ENCODE measurements at places on chromosomes 6 and 20. TPM values are rescaled to one million over a fixed set of nuclear protein-coding genes. Genes with fewer than 3 reads are reported as not detected.
A peak's percentile ranks its signal among the peaks of the same experiment; 100 is the strongest.

GRCh38 chr6:16136621-16137450 is 8.0 kb downstream of the MYLIP start:
- no peak for DNase-seq

DNA sequence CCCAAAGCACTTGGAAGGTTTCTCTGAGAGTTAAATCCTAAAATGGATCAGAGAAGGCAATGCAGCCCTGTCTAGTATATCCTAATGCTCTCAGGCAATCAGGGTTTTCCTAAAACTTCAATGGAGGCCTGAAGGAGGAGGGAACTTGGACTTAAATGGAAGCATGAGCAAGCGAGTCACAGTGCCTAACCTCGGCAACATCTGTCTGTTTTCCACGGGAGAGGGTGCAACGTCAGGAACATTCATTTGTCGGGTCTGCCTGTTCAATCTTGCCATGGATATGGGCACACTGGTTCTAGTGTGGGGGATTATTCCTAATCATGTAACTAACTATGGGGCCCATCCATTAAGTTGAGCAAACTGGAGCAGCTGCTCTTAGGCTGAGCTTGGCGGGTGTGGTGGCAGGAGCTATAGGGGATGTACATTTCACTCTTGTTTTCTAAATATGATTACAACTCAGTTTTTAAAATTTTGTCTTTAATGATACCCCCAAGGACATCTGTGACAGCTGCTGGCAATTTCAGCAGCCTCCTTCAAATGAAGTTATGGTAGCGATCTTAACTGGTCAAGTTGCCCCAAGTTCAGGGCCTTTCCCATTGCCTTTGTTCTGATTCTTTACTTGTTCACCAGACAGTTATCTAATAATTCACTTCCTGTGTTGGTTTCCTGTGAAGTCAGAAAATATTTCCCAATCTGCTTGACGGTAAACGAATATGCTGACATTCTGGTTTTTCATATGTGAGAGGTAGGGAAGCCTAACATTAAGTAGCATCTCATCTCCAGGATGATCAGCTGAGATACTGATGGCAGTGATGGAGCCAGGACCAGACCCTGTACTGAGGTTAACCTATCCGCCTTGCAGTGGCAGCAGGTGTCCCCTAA is 21.6 kb downstream of the DSE start:
- DNase-seq: no peak

- no peak for DNase-seq
These were observed 11.9 kb upstream of the ZSCAN9 start for GRCh38 chr6:28213213-28213523.

DNA sequence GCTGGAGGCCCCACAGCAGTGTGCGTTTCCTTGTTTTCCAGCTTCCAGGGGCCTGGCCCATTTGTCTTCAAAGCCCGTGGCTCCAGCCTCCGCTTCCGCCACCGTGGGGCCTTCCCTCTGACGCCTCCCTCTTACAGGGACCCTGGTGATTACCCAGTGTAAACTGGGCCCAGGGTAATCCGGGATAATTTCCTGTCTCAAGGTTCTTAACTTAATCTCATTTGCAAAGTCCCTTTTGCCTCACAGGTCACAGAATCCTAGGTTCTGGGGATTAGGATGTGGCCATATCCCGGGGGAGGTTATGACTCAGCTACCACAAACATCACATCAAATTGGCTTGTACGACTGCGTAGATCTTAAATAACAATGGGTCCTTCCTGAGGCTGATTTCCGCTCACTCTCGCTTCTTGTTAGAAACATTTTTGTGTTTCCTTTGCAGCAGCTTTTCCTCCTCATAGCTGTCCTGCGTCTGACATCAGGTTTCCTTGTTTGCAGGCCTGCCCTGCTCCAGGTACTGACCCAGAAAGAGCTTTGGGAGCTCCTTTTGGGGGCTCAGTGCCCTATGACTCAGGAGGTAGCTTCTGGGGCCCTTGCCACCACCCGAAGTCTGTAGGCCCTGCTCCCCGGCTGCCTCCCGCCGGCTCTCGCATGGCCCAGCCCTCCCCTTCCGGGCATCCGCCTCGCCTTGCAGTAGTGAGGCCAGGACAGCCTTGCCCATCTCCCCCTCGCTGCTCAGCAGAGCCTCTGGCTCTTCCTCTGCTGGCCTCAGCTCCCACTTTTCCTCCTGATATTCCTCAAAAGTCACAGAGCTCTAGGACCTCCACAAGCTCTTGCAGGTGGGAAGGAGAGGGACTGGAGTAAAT is 100.5 kb downstream of the ERMARD start:
- DNase-seq: peak; percentile 35

The OPRL1 gene
- total RNA-seq: 2.9 TPM

GRCh38 chr6:107396211-107396610 is 63.2 kb downstream of the PDSS2 start:
- DNase-seq: no peak

GRCh38 chr6:37106982-37107491 is 62.9 kb upstream of the PIM1 start:
- no peak for DNase-seq

DNA sequence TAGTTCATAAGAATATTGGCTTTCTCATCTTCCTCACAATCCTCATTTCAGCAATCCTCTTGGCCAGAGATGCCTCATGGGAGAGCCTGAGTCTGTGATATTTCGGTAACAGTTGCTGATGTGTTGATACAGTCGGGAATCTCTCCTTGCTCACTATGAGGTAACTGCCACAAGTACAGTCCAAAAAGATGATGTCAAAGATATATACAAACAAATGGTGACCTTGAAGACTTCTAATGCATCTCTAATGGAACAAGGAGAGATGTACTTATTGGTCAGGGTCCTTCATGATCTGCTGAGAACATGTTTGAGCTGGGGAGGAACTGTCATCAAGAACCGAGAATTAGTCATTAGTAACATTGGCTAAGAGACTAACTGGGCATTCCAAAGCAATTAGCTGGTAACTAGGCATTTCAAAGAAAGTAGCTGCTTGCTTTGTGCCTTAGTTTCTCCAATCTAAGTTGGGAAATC is 56.1 kb downstream of the FILIP1 start:
- peak; percentile 68 for DNase-seq

- no peak for DNase-seq
These were observed 186.7 kb upstream of the VGLL2 start for GRCh38 chr6:117078624-117079023.

GRCh38 chr20:46826343-46826984 is 68.2 kb upstream of the EYA2 start:
- DNase-seq: no peak

The PRDM13 gene
- total RNA-seq: 1.2 TPM

- peak; percentile 29 for DNase-seq
These were observed 5.5 kb upstream of the PRELID3B start for GRCh38 chr20:59047938-59048680.

The PBX2 gene
- total RNA-seq: 42.6 TPM

The SCGN gene
- not detected for total RNA-seq

The SLC22A7 gene
- total RNA-seq: not detected

- no peak for DNase-seq
These were observed 132.5 kb downstream of the TBC1D7 start for GRCh38 chr6:13195803-13196202.

The COL9A3 gene
- 37.1 TPM for total RNA-seq

The VGLL2 gene
- not detected for total RNA-seq

DNA sequence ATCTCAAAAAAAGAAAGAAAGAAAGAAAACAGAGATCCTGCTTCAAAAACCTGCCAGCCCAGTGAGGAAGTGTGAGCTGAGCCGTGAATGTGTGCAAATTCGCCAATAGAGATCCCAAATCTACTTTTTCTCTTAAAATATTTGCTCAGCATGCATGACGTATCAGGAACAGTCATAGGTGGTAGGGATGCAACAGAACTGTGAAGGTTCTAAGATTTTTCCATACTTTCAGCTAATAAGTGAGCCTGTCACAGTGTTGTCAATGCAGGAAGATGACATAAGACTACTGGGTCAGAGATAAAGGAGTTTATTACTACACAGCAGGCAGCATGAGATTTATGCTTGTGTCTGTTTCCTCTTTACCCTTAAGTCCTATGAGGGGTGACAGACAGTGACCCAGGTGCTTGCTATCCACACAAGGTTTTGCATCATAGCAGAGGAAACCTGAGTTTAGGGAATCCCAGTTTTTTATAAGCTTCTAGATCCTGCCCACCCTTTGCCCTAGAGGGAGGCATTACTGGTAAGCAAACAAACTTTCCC is 273.4 kb downstream of the BMP7 start:
- DNase-seq: no peak

DNA sequence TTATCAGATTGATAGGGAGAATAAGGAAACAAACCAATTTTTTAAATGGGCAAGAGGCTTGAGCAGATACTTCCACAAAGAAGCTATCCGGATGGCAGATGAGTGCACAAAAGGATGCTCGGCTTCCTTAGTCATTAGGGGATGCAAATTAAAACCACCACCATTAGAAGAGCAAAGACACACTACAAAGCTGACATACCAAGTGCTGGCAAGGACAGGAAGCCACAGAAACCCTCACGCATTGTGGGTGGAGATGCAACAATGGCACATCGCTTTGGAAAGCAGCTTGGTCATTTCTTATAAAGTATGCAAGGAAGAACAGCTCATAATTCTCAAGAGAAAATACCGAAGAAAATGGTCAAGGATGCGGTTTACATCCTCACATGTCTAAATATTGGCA is 19.8 kb downstream of the BFSP1 start:
- DNase-seq: no peak

The GSTA1 gene
- not detected for total RNA-seq

DNA sequence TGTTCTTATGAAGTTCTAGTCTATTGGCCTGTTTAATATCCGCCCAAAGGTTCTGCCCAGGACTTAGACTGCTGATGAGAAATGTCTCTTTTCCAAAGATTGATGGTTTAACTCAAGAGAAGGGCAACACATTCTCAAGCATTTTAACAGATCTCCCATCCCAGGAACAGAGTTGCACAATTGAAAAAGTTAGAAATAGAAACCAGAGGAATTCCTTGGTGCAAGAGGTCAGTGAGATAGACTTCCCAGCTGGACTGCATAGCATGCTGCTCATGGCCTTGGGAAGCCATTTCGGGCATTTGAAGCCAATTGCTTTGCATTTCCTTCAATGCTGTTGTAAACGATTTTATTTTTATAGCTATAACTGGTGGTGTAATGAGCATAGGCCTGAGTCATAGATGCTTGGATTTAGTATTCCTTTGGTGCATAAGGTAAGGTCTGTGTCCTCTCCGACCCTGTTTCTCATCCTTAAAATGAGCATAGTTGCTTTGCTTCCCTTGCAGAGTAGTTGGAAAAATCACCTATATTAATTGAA is 292.2 kb upstream of the JAG1 start:
- DNase-seq: peak; percentile 27

The TFAP2D gene
- total RNA-seq: not detected

- DNase-seq: no peak
These were observed 776.1 kb downstream of the TENT5A start for GRCh38 chr6:80976336-80976735.

DNA sequence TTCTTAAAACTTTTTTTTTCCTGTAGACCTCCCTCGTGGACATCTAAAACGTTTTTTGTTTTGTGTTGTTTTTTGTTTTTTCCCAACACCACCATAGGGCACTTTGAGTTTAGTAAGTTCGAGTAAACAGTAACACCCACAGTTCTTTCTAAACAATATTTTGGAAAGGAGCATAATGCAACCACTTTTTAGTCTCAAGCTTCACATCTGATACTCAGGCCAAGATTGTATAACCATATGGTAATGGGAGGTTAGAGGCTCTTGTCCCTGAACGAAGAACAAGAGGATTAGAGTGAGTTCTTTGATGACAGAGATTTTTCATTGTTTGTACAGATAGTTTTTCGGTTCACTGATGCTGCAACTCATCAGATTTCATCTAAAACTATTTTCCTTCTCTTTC is 144.6 kb downstream of the MTHFD1L start:
- DNase-seq: no peak

GRCh38 chr6:12570461-12571030 is 146.0 kb upstream of the PHACTR1 start:
- DNase-seq: no peak

The TSHZ2 gene
- 4.3 TPM for total RNA-seq

All from umbilical cord (tissue), 2 donors.